Spinal cord (tissue), 10 donors: ENCODE measurements at places on chromosomes 1 and 21. TPM values are rescaled to one million over a fixed set of nuclear protein-coding genes. Genes with fewer than 3 reads are reported as not detected.

The TCHH gene
- 0.48 TPM for polyA plus RNA-seq

The MSH4 gene
- polyA plus RNA-seq, result 0.65 TPM

The HTR6 gene
- polyA plus RNA-seq, result 2.5 TPM

The GPR37L1 gene
- polyA plus RNA-seq, result 5.8 TPM

- H3K4me3 ChIP-seq, result no peak overlapping the region
- H3K36me3 ChIP-seq, result no peaks in the 10 kb centered on the region
- no peaks in the 10 kb centered on the region for H3K4me1 ChIP-seq
- no peak for DNase-seq
- H3K27ac ChIP-seq, result no peak overlapping the region
Observed at GRCh38 chr1:87615491-87615890, 286.8 kb downstream of the LMO4 start.

GRCh38 chr1:161182214-161182613, 4.9 kb upstream of the B4GALT3 start:
- no peak overlapping the region for H3K27ac ChIP-seq
- no peak overlapping the region for H3K4me3 ChIP-seq
- no peak for DNase-seq

DNA sequence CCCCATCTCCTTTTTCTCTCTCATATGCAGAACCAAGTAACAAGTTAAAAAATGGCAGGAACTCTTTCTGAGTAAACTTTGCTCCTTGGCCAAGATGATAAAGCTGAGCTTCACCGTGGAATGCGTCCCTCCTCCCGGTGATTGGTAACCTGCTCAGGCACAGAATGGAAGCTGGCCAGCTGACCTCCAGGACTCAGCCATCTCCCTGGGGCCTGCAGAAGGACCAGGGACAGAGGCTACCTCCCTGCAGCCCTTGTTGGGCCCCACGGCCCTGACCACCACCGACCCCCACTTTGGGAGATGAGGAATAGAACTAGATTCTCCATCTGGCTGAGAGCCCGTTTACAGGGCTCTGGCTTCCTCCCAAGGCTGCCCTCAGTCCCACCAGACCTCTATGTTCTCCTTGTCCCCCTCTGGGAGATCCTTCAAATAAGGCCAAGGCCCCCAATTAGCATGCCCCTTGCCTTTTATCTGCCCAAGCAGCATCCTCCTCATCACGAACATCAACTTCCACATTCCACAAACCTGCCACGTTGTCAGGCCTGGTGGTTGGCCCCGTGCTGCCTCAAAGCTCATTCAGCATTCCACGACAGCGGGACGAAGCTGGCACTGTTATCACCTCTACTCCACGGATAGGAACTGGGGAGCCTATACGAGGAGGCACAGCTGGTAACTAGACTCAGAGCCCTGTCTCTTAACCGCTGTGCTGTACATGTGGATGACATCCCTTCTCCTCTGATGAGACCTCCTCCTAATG, 74.2 kb downstream of the CD34 start:
- no peak for DNase-seq
- no peaks in the 10 kb centered on the region for H3K36me3 ChIP-seq
- H3K4me3 ChIP-seq, result no peak overlapping the region
- H3K4me1 ChIP-seq, result peaks cover 9% of the 10 kb centered on the region
- H3K27me3 ChIP-seq, result no peaks in the 10 kb centered on the region
